ENCODE measurements at places on chromosomes 13 and 19.
A peak's percentile ranks its signal among the peaks of the same experiment; 100 is the strongest.

DNA sequence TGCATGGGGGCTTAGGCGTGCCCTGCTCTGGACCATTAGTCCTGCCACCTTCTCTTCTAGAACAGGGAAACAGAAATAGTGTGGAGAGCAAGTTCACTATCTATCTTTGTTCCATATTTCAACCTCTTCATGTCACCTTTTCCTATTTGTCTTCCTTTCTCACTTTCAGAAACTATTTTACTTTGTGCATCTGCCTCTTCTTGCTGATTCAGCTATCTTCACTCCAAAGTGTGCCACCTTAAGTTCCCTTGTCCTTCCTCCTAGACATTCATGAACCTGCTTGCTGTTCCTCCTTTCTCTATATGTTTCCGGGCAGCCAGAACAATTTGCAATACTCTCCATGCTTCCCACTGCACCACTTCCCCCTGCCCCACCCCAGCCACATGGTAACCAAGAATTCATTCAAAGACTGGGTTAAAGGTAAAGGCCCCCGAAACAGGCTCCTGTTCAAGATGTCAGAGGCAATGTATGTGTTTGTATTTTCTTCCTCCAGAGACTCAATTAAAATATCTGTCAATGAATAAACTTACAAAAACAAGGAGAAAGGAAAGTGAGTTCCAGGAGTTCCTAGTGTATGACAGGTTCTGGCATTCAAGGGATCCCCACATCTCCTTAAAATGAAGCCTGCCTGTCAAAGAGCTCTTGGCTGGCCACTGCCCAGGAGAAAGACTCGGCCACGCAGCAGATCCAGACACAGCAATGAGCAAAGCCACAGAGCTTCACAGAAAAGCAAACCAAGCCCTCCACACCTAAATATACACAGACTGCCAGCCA lies 268.1 kb downstream of the DNAJC15 start:
- no peak for DNase-seq

GRCh38 chr13:30841154-30841553 lies 64.9 kb upstream of the MEDAG start:
- DNase-seq = no peak

GRCh38 chr13:23748109-23748990 lies 140.8 kb downstream of the MIPEP start:
- DNase-seq = no peak

DNA sequence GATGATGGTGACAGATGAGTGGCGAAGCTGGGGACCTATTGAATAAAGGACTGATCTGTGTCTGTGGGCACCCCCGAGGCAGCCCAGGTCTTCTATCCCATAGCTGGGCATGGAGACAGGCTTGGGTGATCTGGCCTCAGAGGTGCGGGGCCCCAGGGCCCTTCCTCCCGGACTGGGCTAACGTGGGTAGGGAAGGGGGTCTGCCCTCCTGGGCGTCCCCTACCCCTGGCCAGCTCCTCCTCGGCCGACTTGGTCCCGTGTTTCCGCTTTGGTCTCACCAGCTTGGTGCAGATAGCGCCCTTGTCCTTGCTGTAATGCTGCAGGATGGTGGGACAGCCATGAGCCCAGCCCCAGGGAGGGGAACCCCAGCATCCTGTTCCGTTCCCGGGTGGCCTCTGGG lies 3.3 kb downstream of the MATK start:
- DNase-seq = no peak

DNA sequence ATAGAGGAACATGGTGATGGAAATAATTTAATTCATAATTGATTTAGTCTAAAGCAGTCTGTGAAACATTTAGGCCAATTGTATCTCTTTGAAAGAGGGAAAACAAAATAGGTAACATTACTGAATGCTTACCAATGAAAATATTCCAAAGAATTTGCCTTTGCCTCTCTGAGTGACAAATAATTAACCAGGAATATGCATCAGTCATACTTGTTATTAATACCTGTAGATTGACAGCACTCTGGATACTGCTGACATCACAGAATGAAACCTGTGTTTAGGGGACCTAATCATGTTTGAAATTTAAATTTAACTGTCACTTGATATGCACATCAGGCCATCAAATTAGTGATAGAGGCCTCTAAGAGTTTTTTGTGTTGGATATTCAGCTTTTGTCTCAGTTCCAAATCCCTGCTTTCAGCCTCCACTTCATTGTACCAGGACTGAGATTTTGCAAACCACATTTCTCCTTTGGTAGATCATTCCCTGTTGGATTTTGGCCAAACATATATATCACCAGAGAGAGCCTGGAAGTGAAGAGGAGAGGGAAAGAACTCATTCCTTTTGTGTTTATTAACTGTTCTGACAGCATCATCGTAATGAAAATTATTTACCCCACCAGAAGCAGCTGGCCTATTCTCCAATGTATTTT lies 64.8 kb upstream of the KLHL1 start:
- no peak for DNase-seq

DNA sequence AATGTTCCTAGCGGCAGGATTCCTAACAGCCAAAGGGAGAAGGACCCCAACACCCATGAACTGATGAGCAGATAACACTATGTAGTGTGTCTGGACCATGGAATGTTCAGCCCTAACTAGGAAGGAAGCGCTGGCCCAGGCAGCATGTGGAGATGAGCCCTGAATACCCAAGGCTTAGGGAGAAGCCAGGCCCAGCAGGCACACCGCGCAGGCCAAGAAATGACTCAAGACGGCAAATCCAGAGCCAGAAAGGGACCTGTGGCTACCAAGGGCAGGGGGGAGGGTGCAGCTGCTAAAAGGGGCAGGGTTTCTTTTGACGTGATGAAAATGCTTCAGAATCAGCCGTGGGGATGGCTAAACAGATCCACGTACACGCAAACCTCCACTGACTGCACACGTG lies 20.7 kb upstream of the TINCR start:
- DNase-seq = no peak

DNA sequence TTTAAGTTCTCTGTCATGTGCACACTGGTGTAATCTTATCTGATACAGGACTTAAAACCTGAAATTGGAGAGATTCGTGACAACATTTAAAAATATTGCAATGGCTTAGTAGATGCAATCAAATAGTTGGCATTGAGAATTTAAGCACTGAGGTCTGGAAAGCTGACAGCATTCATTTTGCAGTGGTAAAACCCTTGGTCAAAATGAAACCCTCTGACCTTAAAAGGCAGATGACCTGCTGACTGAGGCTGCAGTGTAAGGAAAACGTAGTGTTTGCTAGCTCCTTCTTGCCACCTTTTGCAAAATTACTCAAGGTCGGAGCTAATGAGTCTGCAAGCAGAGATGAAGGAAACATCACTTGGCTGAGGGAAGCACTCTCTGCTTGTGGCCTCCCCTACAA lies 150.6 kb downstream of the KCTD12 start:
- DNase-seq = no peak

- DNase-seq = no peak
Observed at GRCh38 chr13:30831515-30831914, 74.6 kb upstream of the MEDAG start.

DNA sequence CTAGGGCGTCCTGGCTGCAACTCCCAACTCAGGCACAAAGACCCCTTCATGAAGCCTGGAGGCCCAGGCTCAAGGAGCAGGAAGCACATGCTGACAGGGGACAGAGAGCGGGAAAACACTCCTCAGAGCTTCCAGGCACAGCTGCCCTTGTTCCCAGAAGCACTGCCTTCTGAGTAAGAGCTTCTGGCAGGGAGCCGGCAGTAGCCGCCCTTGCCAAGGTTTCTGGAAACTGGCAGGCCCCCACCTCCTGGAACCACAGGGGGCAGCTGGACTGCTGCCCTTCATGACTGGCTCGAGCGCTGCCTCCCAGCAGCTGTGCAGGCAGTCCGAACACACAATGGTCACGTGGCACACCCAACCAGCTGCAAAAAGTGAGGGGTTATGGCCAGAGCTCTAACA lies 33.6 kb upstream of the EPHX3 start:
- DNase-seq = no peak

- DNase-seq = no peak
Observed at GRCh38 chr19:3253270-3253669, 28.8 kb downstream of the CELF5 start.

- DNase-seq = peak; percentile 91
Observed at GRCh38 chr19:13056052-13056660, 46.5 kb downstream of the LYL1 start.

GRCh38 chr19:32358321-32358720 lies 12.9 kb downstream of the ZNF507 start:
- no peak for DNase-seq

GRCh38 chr13:97848886-97849285 lies 104.6 kb upstream of the IPO5 start:
- no peak for DNase-seq

GRCh38 chr19:54600212-54600611 lies 6.8 kb downstream of the LILRA1 start:
- DNase-seq = no peak

DNA sequence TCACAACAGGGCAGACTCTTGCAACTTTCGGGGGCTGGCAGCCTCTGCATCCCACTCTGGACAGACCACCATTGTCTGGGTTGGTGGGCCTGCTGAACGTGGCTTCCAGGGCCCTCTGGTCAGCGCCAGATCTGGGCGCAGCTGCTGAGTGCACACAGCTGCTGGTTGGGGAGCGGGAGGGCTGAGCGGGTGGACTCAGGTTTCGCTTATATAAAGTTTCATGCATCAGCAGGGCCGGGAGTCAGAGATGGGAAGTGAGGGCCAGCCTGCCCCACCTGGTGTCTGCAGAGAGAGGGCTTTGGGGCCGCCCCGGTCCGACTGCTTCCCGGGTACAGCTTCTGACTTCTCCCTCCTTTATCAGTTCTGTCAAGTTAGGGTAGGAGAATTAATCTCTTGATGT lies 6.9 kb downstream of the ARHGEF7 start:
- DNase-seq = no peak

GRCh38 chr19:17052439-17052838 lies 22.8 kb downstream of the HAUS8 start:
- DNase-seq = no peak

DNA sequence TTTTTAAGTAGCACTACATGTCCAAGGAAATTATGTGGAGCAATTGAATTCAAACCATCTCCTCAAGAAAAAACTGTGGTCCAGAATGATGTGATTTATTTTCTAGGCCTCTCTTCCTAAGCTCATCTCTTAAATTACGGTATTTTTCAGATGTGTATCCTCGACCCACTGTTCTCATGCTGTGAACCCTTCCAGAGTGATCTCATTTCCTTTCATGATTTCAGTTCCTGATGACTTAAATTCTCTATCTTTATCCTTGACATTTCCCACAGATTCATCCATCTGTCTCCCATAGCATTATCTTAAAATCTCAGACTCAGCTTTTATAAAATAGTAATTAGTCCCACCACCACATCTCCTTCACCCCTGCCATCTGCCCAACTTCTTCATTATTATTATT lies 117.6 kb upstream of the SPRY2 start:
- DNase-seq = no peak

- DNase-seq = no peak
Observed at GRCh38 chr13:72645521-72645920, 81.9 kb downstream of the MZT1 start.

DNA sequence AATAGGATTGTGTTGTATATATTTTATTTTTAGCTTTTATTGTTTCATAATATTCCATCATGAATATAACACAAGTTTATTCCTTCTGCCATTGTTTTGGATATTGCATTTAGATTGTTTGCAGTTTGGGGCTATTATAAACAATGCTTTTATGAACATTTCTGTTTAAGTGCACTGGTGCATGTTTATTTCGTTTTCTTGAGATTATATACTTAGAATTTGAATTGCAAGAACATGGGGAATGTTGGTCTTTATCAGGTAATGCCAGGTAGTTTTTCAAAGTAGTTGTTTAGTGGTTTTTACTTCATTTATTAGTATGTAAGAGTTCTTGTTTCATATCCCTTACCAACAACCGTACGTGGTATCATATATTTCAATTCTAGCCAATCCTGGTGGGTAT lies 4.3 kb downstream of the LSM14A start:
- DNase-seq = no peak

- no peak for DNase-seq
Observed at GRCh38 chr13:87820241-87820640, 149.1 kb downstream of the SLITRK5 start.

DNA sequence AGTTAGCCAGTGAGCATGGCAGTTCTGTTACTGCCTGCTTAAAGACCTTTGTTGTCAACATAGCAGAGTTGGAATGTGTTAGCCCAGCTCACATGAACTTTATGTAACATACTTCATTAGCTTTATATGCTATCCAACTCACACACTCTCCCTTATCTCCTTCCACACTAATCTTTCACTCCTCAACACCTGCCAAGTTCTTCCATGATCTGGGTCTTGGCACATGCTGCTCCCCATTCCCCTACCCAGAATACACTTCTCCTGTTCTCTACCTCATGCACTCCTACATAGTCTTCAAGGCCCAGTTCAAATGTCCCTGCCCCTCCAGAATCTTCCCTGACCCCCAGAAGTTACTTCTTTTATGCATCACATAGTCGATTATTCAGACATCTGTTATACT lies 179.3 kb downstream of the KATNAL1 start:
- no peak for DNase-seq

DNA sequence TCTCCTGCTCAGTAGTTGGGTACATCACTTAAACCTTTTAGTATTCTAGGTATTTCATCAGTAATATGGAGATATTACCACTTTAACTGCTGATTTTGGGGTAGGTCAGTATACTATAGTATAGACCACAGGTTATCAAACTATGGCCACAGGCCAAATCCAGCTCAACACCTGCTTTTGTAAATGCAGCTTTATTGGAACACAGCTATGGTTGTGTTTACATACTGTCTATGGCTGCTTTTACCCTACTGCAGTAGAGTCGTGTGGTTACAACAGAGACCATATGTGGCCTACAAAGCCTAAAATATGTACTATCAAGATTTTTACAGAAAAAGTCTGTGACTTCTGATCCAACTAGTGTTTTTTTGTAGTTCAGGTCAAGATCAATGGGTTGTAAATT lies 10.3 kb downstream of the COG6 start:
- DNase-seq = no peak

- no peak for DNase-seq
Observed at GRCh38 chr19:11164296-11164695, 8.7 kb upstream of the SPC24 start.

DNA sequence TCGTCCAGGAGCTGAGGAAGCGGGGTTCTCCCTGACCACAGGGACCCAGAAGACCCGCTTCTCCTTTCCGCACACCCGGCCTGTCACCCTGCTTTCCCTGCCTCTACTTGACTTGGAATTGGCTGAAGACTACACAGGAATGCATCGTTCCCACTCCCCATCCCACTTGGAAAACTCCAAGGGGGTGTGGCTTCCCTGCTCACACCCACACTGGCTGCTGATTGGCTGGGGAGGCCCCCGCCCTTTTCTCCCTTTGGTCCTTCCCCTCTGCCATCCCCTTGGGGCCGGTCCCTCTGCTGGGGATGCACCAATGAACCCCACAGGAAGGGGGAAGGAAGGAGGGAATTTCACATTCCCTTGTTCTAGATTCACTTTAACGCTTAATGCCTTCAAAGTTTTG lies 18.9 kb downstream of the VASP start:
- DNase-seq = no peak

DNA sequence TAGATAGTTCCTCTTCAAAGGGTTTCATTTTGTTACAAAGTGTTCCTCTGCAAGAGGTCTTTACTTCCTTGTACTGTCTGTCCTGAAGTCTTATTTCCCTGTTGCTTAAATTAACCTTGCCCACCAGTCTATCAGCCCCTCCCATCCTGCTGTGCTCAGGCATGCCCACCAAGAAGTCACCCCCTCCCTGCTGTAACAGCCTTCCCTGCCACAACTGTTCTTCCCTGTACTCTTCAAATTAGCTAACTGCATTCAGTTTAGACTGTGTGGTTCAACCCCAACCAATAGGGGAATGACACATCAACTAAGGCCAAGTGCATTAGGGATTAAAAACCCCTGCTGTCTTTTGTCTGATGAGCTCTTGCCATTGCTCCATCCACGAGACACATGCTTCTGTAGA lies 34.4 kb upstream of the ZNF562 start:
- no peak for DNase-seq
